ENCODE measurements at places on chromosomes 1 and 21.

DNA sequence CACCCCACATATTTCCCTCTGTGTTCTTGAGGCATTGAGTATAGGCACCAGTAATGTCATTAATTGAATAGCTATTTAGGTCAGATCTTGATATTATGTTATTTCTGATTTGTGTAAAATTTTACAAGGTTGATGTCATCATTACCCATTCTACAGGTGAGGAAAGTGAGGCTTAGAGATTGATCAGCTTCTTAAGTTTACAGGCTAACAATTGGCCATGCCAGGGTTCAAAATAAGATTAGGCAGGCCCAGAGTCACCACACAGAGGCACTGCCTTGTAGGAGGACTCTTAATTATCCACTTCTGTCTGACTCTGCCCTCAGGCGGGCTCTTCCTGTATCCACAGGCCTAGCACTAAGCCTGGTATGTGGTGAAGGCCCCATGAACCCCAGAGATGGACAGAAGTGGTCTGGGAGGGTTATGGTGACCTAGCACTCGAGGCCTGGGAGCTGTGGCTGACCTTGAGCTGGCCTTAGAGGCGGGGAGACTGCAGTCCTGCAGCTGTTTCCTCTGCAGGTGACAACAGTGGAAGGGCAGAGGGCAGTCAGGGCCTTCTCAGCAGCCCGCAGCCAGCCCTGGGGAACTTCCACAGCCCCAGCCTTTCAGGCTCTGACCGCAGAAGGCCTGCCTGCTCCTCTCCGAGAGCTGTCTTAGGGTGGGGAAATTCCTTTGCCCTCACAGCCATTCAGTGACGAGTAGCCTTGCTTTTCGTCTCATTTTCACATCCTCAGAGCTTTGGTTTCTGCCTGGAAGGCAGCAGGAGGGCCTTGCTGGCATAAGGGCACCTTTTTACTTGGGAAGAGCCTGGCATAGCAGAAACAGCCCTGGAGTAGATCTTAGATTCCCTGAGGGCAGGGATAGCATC, 12.2 kb downstream of the ZDHHC18 start:
- DNase-seq, result no peak

DNA sequence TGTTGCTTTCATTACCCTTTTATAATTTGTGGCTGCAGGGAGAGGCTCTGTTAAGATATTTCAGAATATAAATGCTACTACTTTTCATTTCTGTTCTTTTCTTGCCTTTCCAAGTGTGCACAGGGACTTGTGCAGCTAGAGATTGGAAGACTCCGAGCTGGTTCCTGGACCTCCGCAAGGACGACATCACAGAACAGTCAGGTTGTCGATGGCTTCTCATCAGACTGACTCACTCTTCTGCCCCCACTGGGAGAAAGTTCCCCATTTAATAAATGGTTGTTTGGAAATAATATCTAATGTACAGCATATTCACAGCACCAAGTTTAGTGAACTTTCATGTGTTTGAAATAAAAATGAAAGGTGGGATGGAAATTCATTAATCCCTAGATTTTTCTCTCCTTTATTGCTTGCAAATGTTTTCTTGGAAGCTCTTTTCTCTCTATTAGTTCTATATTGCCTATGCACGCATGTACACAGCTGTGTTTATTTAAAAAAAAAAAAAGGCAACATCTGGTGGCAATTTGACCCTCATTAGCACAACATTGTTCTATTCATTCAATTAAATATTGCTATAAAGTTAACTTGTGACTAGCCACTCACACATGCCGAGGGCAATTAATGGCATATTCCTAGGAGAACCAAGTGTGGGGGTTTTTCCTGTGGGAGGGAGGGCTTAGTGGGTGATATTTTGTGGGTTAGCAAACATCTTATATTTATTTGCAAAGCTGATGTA, 77.5 kb upstream of the L1TD1 start:
- DNase-seq, result no peak

GRCh38 chr1:209250861-209251636, 332.5 kb upstream of the CAMK1G start:
- DNase-seq, result no peak

- DNase-seq, result no peak
Observed at GRCh38 chr1:116393792-116394191, 20.7 kb downstream of the ATP1A1 start.

- no peak for DNase-seq
Observed at GRCh38 chr1:18353528-18353927, 127.2 kb upstream of the KLHDC7A start.

GRCh38 chr1:51444534-51445192, 74.4 kb downstream of the EPS15 start:
- no peak for DNase-seq

- no peak for DNase-seq
Observed at GRCh38 chr1:223264529-223264928, 99.4 kb downstream of the SUSD4 start.

DNA sequence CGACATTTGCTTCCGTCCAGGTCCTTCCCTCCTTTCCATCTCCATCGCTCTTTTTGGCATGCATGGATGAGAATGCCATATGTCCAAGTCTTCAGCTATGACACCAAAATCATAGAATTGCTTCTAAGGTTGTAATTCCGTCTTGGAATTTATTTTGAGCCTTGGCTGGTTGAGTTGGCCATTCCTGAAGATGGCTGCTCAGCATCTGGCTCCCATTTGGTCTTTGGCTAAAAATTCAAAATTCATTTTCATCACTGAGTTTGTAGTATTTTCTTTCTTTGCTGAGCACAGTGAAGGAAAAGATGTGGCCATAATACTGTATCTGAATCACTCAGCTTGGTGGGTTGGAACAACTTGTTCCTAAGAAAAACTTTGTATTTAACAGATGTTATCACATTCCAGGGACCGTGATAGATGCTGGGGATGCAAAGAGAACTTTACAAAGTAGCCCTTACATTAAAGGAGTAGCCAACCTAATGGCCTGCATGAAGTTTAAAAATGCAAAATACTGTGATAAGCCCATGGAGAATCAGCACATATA, 15.6 kb downstream of the JUN start:
- DNase-seq, result no peak

All from cortex of kidney (tissue), 1 donor.